ENCODE measurements at places on chromosomes 6 and 20.

GRCh38 chr6:47209632-47210031, 100.1 kb downstream of the TNFRSF21 start:
- no peak for DNase-seq
- no peak overlapping the region for H3K27ac ChIP-seq
- no peaks in the 10 kb centered on the region for H3K36me3 ChIP-seq
- H3K27me3 ChIP-seq: no peaks in the 10 kb centered on the region

- no peaks in the 10 kb centered on the region for H3K27me3 ChIP-seq
- H3K4me3 ChIP-seq: no peak overlapping the region
- H3K36me3 ChIP-seq: no peaks in the 10 kb centered on the region
- H3K27ac ChIP-seq: no peak overlapping the region
Measured at GRCh38 chr20:53767206-53767930, 173.7 kb upstream of the ZNF217 start.

- H3K36me3 ChIP-seq: no peaks in the 10 kb centered on the region
- no peaks in the 10 kb centered on the region for H3K4me1 ChIP-seq
- H3K4me3 ChIP-seq: no peak overlapping the region
- H3K27ac ChIP-seq: no peak overlapping the region
- DNase-seq: no peak
Measured at GRCh38 chr20:20289331-20289730, 78.6 kb upstream of the INSM1 start.

DNA sequence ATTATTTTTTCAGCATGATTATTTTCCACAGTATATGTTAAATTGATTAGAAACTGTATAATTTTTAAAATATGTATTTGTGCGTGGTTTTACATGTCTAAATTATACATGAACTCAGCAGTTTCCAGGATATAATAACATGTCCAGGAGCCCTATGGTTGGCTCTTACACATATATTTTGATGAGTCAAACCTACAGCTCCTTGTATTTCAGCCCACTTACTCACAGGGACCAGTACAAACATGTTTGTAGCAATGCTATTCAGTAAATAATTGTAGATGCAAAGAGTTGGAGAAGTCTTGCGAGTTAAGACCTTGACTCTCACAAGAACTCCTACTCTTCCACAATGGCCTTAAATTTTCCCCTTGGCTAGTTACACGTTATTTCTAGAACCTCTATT, 107.2 kb upstream of the SASH1 start:
- H3K36me3 ChIP-seq: no peaks in the 10 kb centered on the region
- H3K27me3 ChIP-seq: no peaks in the 10 kb centered on the region
- H3K4me3 ChIP-seq: no peak overlapping the region
- H3K4me1 ChIP-seq: peaks cover 3% of the 10 kb centered on the region
- no peak overlapping the region for H3K27ac ChIP-seq

GRCh38 chr20:50417023-50417329, 93.2 kb upstream of the PTPN1 start:
- no peaks in the 10 kb centered on the region for H3K27me3 ChIP-seq
- H3K27ac ChIP-seq: peak overlapping the region; percentile 99
- peaks cover 42% of the 10 kb centered on the region for H3K4me1 ChIP-seq
- DNase-seq: peak; percentile 58
- H3K4me3 ChIP-seq: no peak overlapping the region

- H3K27ac ChIP-seq: no peak overlapping the region
- no peaks in the 10 kb centered on the region for H3K36me3 ChIP-seq
- H3K4me3 ChIP-seq: no peak overlapping the region
- no peak for DNase-seq
- no peaks in the 10 kb centered on the region for H3K4me1 ChIP-seq
- H3K27me3 ChIP-seq: no peaks in the 10 kb centered on the region
Measured at GRCh38 chr6:169880516-169880915, 129.1 kb downstream of the ERMARD start.

GRCh38 chr6:1063671-1064355, 248.1 kb upstream of the FOXQ1 start:
- no peaks in the 10 kb centered on the region for H3K4me1 ChIP-seq
- no peaks in the 10 kb centered on the region for H3K27me3 ChIP-seq
- DNase-seq: no peak
- H3K36me3 ChIP-seq: no peaks in the 10 kb centered on the region
- H3K27ac ChIP-seq: no peak overlapping the region
- H3K4me3 ChIP-seq: no peak overlapping the region

DNA sequence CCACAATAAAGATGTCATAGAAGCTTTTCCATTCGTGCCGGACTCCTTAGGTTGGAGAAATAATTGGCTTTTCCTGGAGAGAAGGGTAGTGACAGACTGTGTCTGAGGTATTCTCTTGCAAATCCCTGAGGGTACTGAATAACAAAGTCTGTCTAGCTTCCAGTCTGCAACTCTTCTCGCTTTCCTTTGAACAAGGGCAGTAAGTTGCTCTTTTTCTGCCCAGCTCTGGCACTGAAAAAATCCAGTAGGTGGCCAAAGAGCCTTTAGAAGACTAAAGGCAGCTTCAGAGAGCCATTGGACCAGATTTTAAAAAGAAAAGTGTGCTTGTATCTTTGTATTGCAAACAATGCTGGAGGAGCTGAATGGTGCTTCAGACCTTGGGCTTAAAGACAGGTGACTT, 20.7 kb upstream of the RREB1 start:
- H3K4me1 ChIP-seq: peaks cover 24% of the 10 kb centered on the region
- H3K4me3 ChIP-seq: peak overlapping the region; percentile 22
- no peaks in the 10 kb centered on the region for H3K27me3 ChIP-seq

DNA sequence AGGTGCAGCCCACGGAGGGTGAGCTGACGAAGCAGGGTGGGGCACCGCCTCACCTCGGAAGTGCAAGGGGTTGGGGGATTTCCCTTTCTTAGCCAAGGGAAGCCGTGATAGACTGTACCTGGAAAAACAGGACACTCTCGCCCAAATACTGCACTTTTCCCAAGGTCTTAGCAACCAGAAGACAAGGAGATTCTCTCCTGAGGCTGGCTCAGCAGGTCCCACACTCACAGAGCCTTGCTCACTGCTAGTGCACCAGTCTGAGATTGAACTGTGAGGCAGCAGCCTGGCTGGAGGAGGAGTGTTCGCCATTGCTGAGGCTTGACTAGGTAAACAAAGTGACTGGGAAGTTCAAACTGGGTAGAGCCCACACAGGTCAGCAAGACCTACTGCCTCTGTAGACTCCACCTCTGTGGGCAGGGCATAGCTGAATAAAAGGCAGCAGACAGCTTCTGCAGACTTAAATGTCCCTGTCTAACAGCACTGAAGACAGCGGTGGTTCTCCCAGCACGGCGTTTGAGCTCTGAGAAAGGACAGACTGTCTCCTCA, 28.0 kb downstream of the SYNE1 start:
- H3K36me3 ChIP-seq: no peaks in the 10 kb centered on the region
- no peak overlapping the region for H3K4me3 ChIP-seq
- H3K4me1 ChIP-seq: no peaks in the 10 kb centered on the region
- H3K27me3 ChIP-seq: no peaks in the 10 kb centered on the region
- no peak for DNase-seq
- H3K27ac ChIP-seq: no peak overlapping the region

GRCh38 chr6:22928775-22929174, 359.4 kb downstream of the HDGFL1 start:
- H3K4me1 ChIP-seq: no peaks in the 10 kb centered on the region
- H3K4me3 ChIP-seq: no peak overlapping the region
- no peak for DNase-seq
- H3K27ac ChIP-seq: no peak overlapping the region
- no peaks in the 10 kb centered on the region for H3K27me3 ChIP-seq
- no peaks in the 10 kb centered on the region for H3K36me3 ChIP-seq

DNA sequence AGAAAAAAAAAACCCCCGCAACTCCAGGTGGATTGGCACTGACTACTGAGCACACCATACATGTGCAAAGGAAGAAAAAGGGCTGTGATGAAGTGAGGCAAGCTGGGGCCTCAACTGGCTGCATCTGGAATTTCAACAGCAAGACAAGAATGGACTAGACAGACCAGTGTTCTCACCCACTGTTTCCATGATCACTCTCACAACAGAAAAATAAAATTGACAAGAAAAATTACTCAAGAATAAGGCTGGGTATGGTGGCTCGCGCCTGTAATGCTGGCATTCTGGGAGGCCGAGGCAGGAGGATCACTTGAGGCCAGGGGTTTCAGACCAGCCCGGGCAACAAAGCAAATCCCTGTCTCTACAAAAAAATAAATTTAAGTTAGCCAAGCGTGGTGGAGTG, 18.8 kb downstream of the ZNF217 start:
- peaks cover 13% of the 10 kb centered on the region for H3K4me1 ChIP-seq
- H3K4me3 ChIP-seq: no peak overlapping the region
- no peaks in the 10 kb centered on the region for H3K36me3 ChIP-seq
- no peak overlapping the region for H3K27ac ChIP-seq

GRCh38 chr20:15319439-15319838, 982.0 kb upstream of the FLRT3 start:
- H3K4me3 ChIP-seq: no peak overlapping the region
- no peaks in the 10 kb centered on the region for H3K36me3 ChIP-seq
- no peak overlapping the region for H3K27ac ChIP-seq
- peaks cover 12% of the 10 kb centered on the region for H3K4me1 ChIP-seq

DNA sequence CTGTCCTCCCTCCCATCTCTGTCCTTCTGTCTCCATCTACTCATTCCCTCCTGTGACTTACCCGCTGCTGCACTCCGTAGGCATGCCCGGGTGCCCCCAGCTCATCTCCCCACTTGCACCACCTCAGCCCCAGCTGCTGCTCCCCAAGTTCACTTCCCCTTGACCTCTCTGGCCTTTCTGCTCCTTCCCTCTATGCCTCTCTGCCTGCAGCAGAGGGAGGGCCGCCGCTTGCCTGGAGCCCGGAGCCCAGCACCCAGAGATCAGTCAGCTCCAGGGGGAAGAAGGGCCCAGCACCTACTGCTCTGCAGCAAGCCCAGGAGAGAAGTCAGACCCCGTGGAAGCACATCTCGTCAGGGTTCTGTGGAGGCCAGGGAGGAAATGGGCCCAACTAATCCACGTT, 97.4 kb downstream of the LRFN2 start:
- H3K4me3 ChIP-seq: no peak overlapping the region
- no peak for DNase-seq
- H3K4me1 ChIP-seq: no peaks in the 10 kb centered on the region
- H3K27me3 ChIP-seq: no peaks in the 10 kb centered on the region

- no peaks in the 10 kb centered on the region for H3K27me3 ChIP-seq
- no peak for DNase-seq
- no peak overlapping the region for H3K27ac ChIP-seq
- no peaks in the 10 kb centered on the region for H3K36me3 ChIP-seq
- no peak overlapping the region for H3K4me3 ChIP-seq
Measured at GRCh38 chr20:7189231-7189630, 421.7 kb downstream of the BMP2 start.

- DNase-seq: no peak
- no peaks in the 10 kb centered on the region for H3K4me1 ChIP-seq
- no peaks in the 10 kb centered on the region for H3K36me3 ChIP-seq
- peaks cover 78% of the 10 kb centered on the region for H3K27me3 ChIP-seq
Measured at GRCh38 chr20:62980970-62981369, 25.8 kb downstream of the BHLHE23 start.

DNA sequence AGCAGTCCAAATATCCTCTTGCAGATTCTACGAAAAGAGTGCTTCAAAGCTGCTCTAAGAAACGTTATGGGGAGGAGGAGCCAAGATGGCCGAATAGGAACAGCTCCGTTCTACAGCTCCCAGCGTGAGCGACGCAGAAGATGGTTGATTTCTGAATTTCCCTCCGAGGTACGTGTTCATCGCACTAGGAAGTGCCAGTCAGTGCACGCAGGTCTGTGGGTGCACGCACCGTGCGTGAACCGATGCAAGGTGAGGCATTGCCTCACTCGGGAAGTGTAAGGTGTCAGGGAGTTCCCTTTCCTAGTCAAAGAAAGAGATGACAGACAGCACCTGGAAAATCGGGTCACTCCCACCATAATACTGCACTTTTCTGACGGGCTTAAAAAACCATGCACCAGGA, 272.1 kb upstream of the DEFB115 start:
- no peak for DNase-seq
- no peaks in the 10 kb centered on the region for H3K36me3 ChIP-seq
- H3K4me1 ChIP-seq: no peaks in the 10 kb centered on the region
- no peak overlapping the region for H3K27ac ChIP-seq

GRCh38 chr6:53026526-53026925, 31.4 kb upstream of the GSTA4 start:
- H3K4me3 ChIP-seq: no peak overlapping the region
- no peaks in the 10 kb centered on the region for H3K4me1 ChIP-seq
- peaks cover 4% of the 10 kb centered on the region for H3K36me3 ChIP-seq

DNA sequence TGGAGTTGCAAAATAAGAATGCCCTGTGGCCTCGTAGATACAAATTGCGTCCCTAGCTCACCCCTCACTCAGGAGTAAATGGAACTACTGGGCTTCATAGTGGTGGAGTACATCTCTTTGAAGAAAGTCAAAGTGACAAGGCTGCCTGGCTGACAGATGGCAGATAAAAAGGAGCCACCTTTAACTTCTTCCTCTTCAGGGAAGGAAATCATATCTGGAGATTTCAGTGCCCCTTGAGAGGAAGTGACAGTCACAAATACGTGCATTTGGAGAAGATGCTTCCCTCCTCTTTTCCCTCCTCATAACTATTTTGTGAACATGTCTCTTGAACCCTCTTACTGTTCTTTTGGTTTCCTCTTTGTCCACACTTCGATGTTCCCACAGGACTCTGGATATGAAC, 43.2 kb downstream of the PPP1R3G start:
- no peak overlapping the region for H3K27ac ChIP-seq
- no peak overlapping the region for H3K4me3 ChIP-seq
- H3K4me1 ChIP-seq: peaks cover 7% of the 10 kb centered on the region
- no peaks in the 10 kb centered on the region for H3K27me3 ChIP-seq
- no peaks in the 10 kb centered on the region for H3K36me3 ChIP-seq

- H3K27ac ChIP-seq: no peak overlapping the region
- no peak overlapping the region for H3K4me3 ChIP-seq
- no peak for DNase-seq
- H3K36me3 ChIP-seq: no peaks in the 10 kb centered on the region
- no peaks in the 10 kb centered on the region for H3K4me1 ChIP-seq
Measured at GRCh38 chr20:40640667-40641066, 48.4 kb downstream of the MAFB start.

DNA sequence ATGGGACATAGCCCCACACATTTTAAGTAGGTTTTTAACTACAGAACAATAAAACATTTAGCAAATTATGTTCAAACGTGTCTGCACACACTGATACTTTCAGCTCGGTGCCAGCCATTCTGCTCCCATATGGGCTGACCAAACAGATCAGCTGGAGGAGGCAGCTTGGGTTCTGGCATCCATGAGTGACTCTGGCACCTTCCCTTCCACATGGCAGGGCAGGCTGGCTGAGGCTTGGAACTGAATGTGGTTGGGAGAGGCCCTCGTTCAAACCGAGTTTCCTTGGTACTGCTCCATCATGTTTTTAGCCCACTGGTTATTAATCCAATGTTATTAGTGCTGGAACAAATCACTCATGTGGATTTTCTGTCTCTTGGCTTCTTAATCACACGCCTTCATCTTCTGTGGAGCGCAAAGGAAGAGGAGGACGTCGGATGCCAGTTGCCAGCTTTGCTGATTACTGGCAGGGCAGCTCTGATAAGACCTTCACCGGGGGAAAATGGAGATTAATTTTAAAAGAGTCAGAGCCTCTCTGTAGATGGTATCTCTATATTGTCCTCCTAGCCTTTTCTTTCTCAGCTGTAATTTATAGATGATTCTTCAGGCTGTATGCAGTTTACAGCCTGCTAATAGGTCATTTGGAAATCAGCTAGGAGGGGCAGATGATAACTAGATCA, 93.1 kb upstream of the TIAM2 start:
- no peaks in the 10 kb centered on the region for H3K4me1 ChIP-seq
- H3K27me3 ChIP-seq: no peaks in the 10 kb centered on the region
- H3K36me3 ChIP-seq: no peaks in the 10 kb centered on the region
- H3K27ac ChIP-seq: no peak overlapping the region

Data from gastrocnemius medialis (tissue), 4 donors.